ENCODE measurements at places on chromosomes 4 and X.

DNA sequence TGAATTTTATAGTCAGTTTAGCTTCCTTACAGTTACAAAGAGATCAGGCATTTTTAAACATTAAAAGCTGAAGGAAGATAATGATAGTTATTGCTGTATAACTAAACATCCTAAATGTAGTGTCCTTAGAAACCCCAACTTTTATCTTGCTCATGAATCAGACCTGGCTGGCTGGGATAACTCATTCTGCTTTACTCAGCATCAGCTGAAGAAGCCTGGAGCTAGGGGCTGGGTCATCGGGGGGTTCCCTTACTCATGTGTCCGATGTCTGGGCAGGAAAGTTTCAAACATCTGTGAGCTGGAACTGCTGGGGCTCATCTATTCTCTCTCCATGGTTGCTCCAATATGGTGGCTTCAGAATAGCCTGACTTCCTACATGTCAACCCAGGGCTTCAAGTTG, 113.9 kb downstream of the MTNR1A start:
- DNase-seq: no peak

GRCh38 chrX:102345916-102346315, 93.9 kb downstream of the NXF2B start:
- peak; percentile 61 for DNase-seq

DNA sequence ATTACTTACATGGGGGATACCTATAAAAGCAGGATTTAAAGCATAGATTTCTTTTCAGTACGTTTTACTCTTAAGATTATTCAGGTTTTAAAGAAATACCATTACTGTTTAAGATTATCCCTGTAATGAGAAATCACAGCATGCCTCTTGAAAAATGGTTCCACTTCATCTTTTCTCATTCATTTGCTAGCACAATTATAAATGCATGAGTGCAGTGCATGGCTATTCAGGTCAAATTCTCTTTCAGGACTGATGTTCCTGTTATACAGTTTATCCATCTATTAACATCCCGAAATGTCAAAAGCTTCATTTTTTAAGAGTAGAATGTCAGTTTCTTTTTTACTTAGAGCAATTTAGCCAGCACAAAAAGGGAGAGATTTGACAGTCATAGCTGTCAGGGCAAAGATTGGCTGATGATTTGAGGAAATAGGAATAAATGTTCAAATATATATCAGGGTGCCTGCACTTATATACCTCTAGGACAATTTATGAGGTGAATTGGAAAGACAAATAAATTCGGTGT, 135.2 kb downstream of the ADGRL3 start:
- DNase-seq: no peak

DNA sequence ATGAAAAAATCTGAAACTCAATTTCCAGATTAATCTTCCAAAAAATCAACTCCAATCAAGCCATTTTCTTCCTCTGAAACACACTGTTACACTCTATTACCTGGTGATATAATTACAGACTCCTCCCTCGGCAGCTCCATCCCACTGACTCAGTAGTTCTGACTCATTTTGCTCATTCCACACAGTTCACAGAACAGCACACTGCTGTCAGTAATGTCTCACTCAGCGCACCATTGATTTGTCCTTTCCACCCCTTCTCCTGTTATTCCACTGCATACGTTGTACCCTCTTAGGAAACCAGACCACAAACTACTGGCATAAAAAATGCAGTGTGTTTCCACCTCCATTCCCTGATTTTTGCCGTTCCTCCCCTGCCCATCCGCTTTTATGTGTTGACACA, 212.7 kb downstream of the SLIT2 start:
- no peak for DNase-seq

DNA sequence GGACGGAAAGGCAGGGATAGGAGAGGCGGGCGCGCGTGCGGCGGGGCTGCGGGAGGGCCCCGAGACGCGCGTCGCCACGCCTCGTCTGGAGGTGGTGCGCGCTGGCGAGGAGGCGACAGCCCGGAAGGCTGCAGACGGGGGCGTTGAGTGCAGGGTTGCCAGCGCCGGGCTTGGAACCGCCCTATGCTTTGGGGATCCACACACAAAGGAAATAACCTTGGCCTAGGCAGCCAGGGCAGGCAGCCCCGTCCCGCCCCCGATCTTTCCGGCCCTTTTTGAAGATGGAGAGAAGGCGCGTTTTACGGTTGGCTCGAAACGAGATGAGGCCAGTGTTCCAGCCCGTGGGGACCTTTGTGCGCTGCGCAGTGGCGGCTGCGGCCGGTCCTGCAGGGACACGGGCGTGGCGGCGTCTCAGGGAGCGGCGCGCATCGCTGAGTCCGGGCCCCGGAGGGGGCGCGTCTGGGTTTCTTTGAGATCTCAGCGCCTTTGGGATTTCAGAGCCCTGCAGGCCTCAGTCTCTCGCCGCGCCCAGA, 50.8 kb upstream of the TRIM2 start:
- DNase-seq: peak; percentile 87

DNA sequence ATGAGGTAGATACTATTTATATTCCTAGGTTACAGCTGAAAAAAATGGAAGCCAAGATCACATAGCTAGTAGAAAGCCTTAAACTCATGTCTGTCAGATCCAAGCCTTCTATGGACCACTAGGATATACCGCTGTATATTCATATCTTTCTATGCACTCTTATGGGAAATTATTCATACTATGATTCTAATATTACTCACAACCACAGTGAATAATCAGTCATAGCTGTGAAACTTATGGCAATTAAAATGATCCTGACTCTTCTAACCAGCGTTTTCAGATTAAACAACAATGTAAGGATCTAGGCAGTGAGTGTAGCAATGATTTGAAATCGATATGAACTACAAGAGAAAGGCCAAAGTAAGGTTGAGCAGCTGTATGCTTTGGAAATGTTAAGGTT, 111.0 kb downstream of the RASGEF1B start:
- no peak for DNase-seq

DNA sequence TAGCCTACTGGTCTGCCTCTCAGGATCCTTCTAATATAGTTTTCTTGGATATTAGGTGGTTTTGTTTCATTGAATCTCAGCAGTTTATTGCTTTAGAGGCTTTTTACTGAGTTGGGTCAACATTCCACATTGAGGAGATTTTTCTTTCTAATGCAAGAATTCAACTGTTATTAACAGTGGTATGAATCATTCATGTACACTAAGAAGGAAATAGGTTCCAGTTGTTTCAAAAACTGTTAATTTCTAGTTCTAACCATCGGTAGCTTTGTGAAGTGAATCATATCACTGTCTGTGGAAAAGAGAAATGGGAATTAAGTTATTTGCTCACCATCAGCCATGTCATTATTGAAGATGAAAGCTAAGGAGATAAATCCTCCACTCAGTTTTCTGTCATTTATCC, 331.5 kb downstream of the RPA4 start:
- no peak for DNase-seq

- no peak for DNase-seq
Observed at GRCh38 chr4:76607266-76607799, 172.3 kb downstream of the SHROOM3 start.

DNA sequence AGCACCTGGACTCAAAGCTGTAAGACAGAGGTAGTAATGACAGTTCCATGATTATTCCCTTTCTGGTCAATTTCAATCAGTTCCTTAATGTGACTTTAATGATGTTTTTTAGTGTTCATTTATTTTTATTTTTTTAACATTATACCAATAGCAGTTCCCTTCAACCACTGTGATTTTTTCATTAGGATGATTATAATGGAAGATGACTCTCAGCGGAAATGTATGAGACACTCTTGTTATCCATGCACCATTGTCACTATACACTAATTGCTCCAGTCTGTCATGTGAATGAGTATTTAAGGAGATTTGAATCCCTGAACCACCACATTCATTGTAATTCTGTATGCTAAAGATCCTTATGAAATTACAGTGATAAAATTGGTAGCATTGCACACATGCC, 2102.3 kb upstream of the AGA start:
- no peak for DNase-seq

- no peak for DNase-seq
Observed at GRCh38 chr4:2426711-2427275, 8.0 kb downstream of the CFAP99 start.

GRCh38 chrX:32183066-32183465, 1028.3 kb downstream of the DMD start:
- no peak for DNase-seq

DNA sequence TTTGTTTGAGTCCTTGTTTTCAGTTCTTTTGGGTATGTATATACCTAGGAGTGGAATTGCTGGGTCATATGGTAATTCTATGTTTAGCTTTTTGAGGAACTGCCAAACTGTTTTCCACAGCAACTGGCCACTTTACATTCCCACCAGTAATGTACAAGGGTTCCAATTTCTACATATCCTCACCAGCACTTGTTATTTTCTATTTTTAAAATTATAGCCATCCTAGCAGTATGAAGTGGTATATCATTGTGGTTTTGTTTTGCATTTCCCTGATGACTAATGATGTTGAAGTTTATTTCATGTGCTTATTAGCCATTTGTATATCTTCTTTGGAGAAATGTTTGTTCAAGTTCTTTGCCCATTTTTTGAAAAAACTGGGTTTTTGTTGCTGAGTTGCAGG, 39.6 kb downstream of the TMEM164 start:
- DNase-seq: no peak

- DNase-seq: no peak
Observed at GRCh38 chr4:25795566-25796454, 67.0 kb downstream of the SEL1L3 start.

DNA sequence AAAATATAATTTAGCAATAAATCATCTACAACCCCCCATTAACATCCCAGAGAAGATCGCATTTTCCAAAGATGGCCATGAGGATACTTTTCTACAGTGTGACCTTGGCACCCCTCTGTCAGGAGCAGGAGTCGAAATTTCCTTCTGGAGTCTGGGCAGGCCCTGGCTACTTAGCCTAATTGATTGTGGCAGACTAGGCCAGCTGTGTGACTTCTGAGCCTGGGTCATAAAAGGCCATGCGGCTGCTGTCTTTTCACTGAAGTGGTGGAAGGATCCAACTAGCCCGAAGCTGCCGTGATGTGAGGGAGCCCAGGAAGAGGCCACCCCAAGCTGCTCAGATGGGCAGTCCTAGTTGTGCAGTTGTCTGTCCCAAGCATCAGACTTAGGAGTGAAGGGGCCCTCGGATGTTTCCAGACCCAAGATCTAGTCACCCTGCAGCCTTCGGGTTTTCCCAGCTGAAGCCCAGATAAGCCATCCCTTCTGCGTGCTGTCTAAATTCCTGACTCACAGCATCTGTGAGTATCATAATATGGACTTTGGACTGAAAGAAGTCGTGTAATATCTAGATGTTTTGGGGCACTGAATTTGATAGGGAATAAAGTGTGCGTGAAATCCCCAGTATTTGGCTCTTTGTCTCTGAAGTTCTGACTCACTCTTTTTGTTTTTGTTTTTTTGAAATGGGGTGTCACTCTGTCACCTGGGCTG, 21.0 kb downstream of the PDK3 start:
- no peak for DNase-seq

GRCh38 chr4:73894001-73894400, 24.8 kb downstream of the CXCL1 start:
- DNase-seq: no peak

DNA sequence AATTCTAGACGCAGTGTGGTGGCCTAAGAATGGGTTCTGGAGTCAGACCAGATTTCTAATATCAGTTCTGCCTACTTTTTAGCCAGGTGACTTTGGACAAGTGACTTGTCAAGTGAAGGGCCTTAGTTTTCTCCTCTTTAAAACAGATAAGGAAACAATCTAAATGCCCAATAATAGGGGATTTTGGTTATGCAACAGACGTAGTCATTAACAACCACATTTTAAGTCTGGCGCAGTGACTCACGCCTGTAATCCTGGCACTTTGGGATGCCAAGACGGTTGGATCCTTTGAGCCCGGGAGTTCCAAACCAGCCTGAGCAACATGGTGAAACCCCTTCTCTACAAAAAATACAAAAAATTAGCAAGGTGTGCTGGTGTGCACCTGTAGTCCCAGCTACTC, 2.1 kb upstream of the ZMYM3 start:
- DNase-seq: no peak

DNA sequence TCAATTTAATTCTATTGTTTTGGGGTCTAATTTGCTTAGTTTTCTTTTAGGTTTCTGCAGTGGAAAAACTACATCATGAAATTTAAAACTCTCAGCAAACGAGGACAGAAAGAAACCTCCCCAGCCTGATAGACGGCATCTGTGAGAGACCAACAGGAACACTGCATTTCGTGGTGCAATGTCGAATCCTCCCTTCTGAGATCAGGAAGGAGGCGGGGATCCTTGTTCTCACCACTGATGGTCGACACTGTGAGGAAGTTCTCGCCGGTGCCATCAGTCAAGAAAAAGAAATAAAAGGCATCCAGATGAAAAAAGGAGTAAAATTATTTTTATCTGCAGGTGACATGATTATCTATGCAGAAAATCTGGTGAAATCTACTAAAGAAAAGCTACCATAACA, 16.5 kb downstream of the GAK start:
- DNase-seq: no peak

DNA sequence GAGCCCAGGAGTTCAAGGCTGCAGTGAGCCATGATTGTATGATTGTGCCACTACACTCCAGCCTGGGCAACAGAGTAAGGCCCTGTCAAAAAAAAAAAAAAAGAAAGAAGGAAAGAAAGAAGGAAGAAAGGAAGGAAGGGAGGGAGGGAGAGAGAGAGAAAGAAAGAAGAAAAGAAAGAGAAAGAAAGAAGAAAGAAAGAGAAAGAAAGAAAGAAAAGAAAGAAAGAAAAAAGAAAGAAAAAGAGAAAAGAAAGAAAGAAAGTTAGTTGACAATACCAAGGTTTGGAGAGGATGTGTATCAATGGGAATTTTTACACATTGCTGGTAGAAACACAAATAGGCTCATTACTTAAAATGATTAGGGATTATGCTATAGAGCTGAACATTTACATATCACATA, 19.8 kb downstream of the RADX start:
- DNase-seq: no peak

DNA sequence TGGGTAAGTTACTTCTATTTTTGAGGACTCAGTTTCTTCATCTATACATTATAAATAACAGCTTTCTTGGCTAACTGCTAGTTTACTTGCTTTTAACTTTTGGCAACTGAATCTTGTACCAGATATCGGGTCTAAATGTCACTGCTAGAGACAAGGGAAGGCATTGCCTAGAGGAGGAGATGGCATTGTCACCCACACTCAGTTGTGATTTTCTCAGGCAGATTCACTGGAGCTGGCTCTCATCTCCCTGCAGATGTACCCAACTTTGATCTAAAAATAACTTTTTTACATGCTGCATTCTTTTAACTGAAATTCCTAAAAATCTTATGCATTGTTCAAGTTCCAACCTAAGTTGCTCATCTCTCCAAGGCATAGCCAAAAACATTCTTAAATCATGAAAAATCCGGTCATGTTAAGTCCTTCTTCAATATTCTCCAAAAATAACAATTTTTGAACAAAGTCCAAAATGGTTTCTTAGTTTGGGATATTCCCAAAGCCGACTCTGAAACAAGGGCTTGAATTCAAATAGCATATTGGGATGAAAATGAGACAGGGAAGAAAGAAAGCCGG, 469.0 kb upstream of the BOD1L1 start:
- no peak for DNase-seq

- DNase-seq: no peak
Observed at GRCh38 chr4:146643812-146644401, 5.2 kb downstream of the POU4F2 start.

DNA sequence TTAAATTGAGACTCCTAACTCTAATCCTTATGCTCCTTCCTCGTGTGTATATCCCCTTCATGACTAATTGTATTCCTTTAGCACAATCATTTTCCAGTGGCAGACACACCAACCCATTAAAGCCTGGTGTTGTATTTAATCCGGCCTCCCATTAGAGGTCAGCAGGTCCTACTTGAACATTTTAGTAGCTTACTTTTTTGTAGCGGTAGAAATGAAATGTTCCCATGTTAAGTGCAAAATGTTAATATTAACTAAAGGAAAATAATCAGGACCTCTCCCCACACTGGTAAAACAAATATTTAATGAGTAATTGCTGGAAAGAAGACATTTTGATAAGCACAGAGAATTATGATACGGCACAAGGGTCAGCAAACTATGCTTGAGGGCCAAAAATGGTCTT, 3.4 kb downstream of the RAB33B start:
- DNase-seq: no peak
